ENCODE measurements at places on chromosomes 7 and 10. TPM values are rescaled to one million over a fixed set of nuclear protein-coding genes. Genes with fewer than 3 reads are reported as not detected.

DPY19L1 gene
- total RNA-seq = 6.6 TPM

CREB5 gene
- 10.4 TPM for total RNA-seq

SLC39A12 gene
- not detected for total RNA-seq

AGBL3 gene
- total RNA-seq = 2.6 TPM

MYO1G gene
- 2.3 TPM for total RNA-seq

CCDC172 gene
- total RNA-seq = not detected

HOXA11 gene
- not detected for total RNA-seq

- H3K27ac ChIP-seq = no peak overlapping the region
- no peaks in the 10 kb centered on the region for H3K27me3 ChIP-seq
These were observed 66.1 kb upstream of the PDZD8 start for GRCh38 chr10:117441361-117441760.

GRCh38 chr10:22710139-22710745, 4.1 kb downstream of the PIP4K2A start:
- H3K36me3 ChIP-seq = no peaks in the 10 kb centered on the region
- H3K27me3 ChIP-seq = no peaks in the 10 kb centered on the region
- peaks cover 28% of the 10 kb centered on the region for H3K4me1 ChIP-seq
- H3K4me3 ChIP-seq = no peak overlapping the region

GRCh38 chr10:36765782-36766414, 359.5 kb upstream of the ANKRD30A start:
- H3K27ac ChIP-seq = no peak overlapping the region
- no peak for DNase-seq
- no peaks in the 10 kb centered on the region for H3K36me3 ChIP-seq
- H3K27me3 ChIP-seq = no peaks in the 10 kb centered on the region
- no peak overlapping the region for H3K4me3 ChIP-seq
- no peaks in the 10 kb centered on the region for H3K4me1 ChIP-seq

GRCh38 chr7:47837826-47838225, 110.4 kb downstream of the PKD1L1 start:
- H3K27ac ChIP-seq = no peak overlapping the region
- no peaks in the 10 kb centered on the region for H3K27me3 ChIP-seq
- H3K36me3 ChIP-seq = no peaks in the 10 kb centered on the region
- H3K4me1 ChIP-seq = no peaks in the 10 kb centered on the region

GRCh38 chr10:49609006-49609282, 1.2 kb upstream of the SLC18A3 start:
- peaks cover 30% of the 10 kb centered on the region for H3K4me1 ChIP-seq
- H3K36me3 ChIP-seq = no peaks in the 10 kb centered on the region
- H3K27me3 ChIP-seq = no peaks in the 10 kb centered on the region

DNA sequence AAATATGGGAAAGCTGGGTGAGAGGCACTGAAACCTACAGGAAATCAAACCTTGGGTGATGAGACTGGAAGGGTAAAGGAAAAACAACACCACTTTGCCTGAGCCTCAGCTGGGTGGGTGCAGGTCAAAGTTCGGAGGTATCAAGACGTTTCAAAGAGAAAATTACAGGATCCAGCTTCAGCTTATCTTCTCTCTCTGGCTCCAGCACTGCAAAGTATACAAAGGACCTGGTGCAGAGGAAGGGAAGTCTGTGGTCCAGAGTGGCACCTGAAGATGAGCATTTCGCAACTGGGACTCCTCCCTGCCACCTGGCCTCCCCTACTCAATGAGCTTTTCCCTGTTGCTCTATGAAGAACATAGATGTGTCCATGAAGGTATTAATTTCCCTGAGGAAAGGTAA, 6.4 kb upstream of the FXYD4 start:
- H3K4me3 ChIP-seq = no peak overlapping the region
- DNase-seq = no peak
- no peak overlapping the region for H3K27ac ChIP-seq
- H3K27me3 ChIP-seq = no peaks in the 10 kb centered on the region

DNA sequence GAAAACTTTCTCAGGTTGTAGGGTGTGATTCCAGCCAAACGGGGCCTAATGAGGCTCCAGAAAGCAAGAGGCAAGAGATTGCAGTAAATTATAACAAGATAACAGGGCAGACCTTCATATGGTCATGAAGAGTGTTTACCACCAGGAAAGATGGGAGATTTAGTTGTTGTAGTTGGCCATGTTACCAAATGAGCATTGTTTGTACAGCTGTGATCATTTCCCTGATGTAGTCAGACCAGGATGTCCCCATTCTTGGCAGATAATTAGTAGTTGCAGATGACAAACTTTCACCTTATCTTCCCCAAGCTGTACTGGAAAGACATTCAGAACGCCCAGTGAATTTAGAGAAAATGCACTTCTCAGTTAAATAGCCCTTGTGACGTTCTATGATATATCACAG, 630.8 kb downstream of the ANKRD7 start:
- H3K27ac ChIP-seq = no peak overlapping the region
- DNase-seq = no peak
- H3K4me3 ChIP-seq = no peak overlapping the region
- no peaks in the 10 kb centered on the region for H3K4me1 ChIP-seq
- no peaks in the 10 kb centered on the region for H3K27me3 ChIP-seq
- H3K36me3 ChIP-seq = no peaks in the 10 kb centered on the region

- H3K36me3 ChIP-seq = no peaks in the 10 kb centered on the region
- no peak for DNase-seq
- H3K4me1 ChIP-seq = no peaks in the 10 kb centered on the region
- H3K27ac ChIP-seq = no peak overlapping the region
These were observed 285.6 kb downstream of the HGF start for GRCh38 chr7:81484261-81484660.

DNA sequence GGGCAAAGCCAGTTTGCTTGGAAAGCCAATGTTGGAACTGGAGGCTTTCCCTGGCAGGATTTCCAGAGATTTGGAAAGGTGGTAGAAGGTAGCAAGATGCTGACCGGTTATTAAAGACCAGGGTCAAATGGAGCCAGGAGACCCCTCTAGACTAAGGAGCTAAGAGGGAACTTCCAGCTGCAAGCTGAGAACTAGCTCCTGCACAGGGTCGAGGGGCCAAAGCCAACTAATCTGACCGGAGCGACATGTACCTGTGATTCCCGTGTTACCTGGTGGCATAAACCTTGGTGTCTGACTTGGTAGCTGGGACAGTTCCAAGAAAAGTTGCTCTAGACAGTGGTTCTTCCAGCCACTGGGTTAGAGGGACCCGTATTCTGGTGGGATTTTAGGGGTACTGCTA, 41.8 kb downstream of the SPDYE5 start:
- peaks cover 2% of the 10 kb centered on the region for H3K36me3 ChIP-seq
- no peak overlapping the region for H3K27ac ChIP-seq
- no peaks in the 10 kb centered on the region for H3K27me3 ChIP-seq
- DNase-seq = no peak
- H3K4me1 ChIP-seq = no peaks in the 10 kb centered on the region

DNA sequence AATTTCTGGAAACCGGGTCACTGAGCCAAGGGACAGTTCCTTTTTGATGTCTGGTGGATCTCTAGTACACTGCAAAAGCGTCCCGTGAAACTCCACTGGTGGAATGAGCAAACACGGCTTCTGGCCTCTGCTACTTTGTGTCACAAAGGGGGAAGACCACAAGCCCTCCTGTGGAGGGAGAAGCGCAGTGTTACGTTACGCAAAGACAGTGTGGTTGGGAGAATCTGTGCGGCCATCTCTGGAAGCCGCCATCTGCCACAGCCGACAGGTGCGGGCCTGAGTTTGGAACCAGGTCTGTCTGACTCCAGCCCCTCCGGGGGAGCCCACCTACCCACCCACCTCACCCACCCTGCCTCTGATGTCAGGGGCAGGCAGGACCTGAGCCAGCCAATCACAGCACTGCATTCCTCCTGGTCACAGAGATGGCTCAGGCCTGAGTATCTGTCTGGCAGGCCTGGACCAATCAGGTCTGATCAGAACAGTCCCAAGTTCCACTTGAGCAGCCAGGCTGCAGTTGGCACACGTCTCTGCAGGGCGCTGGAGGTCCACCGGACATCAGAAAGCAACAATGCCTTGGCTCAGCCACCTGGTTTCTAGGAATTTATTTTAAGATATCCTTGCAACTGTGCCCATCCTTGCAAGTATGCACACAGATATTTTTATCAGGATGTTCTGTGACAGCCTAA, 3.0 kb upstream of the CYP2W1 start:
- H3K27me3 ChIP-seq = no peaks in the 10 kb centered on the region
- H3K36me3 ChIP-seq = no peaks in the 10 kb centered on the region
- no peak overlapping the region for H3K4me3 ChIP-seq
- no peak for DNase-seq
- no peak overlapping the region for H3K27ac ChIP-seq

DNA sequence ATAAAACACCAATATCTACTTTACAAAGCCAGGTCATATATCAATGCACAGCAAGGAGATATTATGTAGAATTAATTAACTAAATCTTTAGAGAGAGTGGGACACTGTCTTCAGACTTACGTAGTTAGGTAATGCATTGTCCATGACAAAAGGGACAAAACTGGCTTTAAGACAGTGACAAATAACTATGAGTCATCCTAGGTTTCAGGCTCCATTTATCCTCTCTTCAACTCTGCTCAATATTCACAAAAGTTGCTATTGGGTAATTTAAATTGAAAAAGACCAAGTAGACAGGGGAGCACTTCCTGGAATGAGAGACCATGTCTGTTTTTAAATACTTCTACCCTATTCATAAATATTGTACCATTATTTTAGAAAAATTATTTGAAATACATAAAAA, 464.5 kb downstream of the ARL4A start:
- no peaks in the 10 kb centered on the region for H3K36me3 ChIP-seq
- H3K27ac ChIP-seq = no peak overlapping the region
- H3K27me3 ChIP-seq = no peaks in the 10 kb centered on the region
- no peaks in the 10 kb centered on the region for H3K4me1 ChIP-seq
- no peak overlapping the region for H3K4me3 ChIP-seq
- DNase-seq = no peak

DNA sequence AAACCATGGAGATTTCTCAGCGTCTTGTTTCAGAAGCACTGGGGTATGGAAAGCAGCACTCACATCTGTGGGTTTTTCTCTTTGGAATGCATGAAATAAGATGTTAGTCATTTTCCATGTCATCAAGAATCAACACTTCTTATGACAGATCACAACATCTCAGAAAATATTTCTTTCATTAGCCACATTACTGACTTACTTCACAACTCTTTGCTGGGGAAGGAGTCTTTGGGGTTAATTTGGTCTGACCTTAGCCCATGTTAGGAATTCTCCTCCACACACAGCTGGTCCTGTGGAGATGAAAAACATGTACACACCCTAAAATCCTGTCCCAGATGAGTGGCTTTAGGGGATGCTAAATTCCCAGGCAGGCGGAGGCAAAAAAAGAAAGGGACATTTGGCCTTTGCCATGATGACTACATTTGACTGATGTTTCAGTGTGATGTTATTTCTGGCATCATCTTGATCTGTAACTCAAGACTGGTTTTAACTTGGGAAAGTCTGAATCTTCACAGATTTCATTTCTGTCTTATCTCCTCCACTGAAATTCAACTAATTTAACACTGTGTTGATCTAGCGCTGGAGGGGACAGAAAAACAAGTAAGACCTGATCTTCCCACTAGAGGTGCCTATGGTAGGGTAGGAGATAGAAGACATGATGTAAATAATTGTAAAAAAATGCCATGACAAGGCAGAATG, 363.2 kb downstream of the PRPF18 start:
- no peaks in the 10 kb centered on the region for H3K27me3 ChIP-seq
- H3K4me3 ChIP-seq = no peak overlapping the region
- no peak overlapping the region for H3K27ac ChIP-seq
- no peak for DNase-seq
- peaks cover 3% of the 10 kb centered on the region for H3K4me1 ChIP-seq

DNA sequence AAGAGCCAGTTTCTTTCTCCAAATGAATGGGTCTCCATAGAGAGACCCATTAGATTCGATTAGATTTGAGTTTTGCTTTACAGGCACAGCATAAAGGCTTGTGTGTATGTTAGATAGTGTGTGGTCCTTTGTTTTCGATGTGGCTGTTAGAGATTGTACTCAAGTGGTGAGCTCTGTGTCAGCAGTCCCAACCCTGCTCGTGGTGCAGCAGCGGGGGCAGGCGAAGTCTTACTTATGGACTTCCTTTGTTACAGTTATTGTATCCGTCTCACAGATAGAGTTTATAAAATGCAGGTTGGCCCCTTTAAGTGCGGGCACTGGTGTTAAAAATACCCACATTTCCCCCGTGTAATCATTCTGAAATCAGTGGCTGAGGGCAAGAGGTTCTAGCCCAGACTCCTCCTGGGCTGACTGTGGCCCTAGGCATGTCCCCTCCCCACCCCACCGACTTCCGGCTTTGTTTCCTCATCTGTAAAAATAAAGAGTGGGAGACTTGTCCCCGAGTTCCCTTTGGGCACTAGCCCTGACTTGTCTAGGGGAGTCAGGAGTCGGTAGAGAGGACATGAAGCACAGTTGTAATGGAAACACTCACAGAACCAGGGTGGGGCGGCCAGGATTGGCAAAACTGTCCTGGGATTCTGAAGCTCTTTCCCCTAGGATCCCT, 28.6 kb downstream of the MTURN start:
- DNase-seq = peak; percentile 38
- H3K27me3 ChIP-seq = no peaks in the 10 kb centered on the region
- H3K27ac ChIP-seq = peak overlapping the region; percentile 32
- H3K36me3 ChIP-seq = no peaks in the 10 kb centered on the region

DNA sequence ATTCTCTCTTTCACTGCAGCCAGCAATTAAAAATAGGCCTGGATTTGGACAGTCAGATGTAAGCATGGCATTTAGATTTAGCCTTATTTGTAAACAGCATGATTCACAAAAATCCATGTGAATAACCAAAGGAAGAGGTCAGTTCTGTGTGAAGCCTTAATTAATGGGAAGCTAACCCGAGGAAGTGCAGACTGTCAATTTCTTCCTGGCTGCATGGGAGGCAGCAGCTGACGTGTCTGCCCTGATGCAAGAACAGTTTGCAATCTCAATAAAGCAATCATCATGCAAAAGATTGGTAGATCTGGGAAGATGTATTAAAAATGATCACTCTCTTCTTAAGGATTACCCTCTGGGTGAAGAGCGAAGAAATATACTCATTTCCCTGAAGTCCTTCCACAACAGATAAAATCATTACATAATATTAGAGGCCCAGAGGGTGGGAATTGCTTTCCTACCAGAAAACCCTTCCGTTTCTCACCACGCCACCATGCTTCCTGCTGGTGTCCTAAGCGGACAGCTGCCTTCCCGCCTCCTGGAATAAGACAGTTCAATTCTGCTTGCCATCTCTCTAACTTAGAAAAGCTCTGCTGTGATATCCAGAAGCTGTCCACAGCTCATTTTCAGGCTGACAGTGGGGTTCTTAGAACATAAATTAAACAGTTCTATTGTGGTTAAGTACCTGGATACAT, 526.7 kb upstream of the NRP1 start:
- no peak overlapping the region for H3K27ac ChIP-seq
- H3K4me3 ChIP-seq = no peak overlapping the region
- no peaks in the 10 kb centered on the region for H3K4me1 ChIP-seq
- H3K27me3 ChIP-seq = no peaks in the 10 kb centered on the region

DNA sequence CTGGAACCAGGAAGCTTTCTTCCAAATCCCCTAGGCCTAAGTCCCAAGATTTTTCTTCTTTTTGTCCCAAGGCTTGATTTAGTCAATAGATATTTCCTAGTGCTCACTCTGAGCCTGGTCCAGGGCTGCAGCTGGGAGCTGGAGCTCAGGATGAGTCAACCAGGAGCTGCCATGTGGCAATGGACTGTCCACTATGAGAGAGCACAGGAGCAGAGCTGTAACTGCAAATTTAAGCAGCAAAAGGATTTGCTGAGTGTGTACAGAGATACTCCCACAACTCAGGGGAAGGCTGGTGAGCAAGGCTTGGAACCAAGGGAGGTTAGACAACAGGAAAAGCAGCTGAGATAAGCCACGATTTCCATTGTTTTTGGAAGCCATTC, 92.1 kb upstream of the CXCL12 start:
- H3K4me3 ChIP-seq = no peak overlapping the region
- H3K27me3 ChIP-seq = no peaks in the 10 kb centered on the region
- no peak for DNase-seq
- H3K4me1 ChIP-seq = no peaks in the 10 kb centered on the region
- H3K36me3 ChIP-seq = no peaks in the 10 kb centered on the region

- H3K27me3 ChIP-seq = no peaks in the 10 kb centered on the region
- no peaks in the 10 kb centered on the region for H3K36me3 ChIP-seq
- peaks cover 46% of the 10 kb centered on the region for H3K4me1 ChIP-seq
These were observed 16.5 kb upstream of the INPP5A start for GRCh38 chr10:132521041-132521465.

Data from body of pancreas (tissue), 4 donors.